Suprapubic skin (tissue), 4 donors: ENCODE measurements at places on chromosomes 2 and 18.
A peak's percentile ranks its signal among the peaks of the same experiment; 100 is the strongest.

DNA sequence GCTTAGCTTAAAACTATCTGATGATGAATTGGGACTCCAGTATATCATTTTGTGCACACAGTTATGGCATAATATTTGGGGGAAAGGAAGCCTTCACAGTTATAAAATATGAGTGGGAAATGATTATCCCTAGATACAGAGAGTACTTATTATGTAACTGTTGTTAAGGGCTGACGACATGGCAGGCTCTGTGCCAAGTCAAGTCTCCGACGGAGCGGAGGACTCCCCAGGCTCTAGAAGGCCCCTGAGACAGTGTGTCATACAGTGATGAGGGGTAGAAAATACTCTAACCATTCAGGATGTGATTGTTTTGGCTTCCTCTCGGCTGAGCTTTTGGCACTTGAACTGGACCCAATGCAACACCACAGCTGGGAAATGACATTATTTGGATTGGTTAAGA lies 211.8 kb downstream of the SLC8A1 start:
- DNase-seq, result peak; percentile 80

- DNase-seq, result no peak
Observed at GRCh38 chr2:42872721-42873120, 80.3 kb upstream of the HAAO start.

GRCh38 chr18:75068682-75069435 lies 140.1 kb downstream of the PTGR3 start:
- no peak for DNase-seq

DNA sequence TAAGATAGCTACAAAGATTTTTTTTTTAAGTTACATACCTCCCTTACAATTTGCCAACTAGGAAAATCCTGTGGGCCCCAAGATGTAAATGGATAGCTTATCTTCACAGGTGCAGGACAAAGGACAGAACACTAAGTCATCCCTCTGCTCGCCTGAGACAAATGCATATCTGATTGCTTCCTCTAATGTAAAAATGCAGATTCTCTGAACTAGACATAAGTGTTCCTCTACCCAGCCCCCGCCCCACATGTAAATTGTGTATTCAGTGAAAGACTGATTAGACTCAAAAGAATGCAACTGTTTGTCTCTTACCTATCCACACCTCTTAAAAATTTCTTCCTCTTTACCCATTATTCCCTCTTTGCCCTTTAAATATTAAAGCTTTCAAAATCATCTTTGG lies 96.5 kb downstream of the CYP26B1 start:
- DNase-seq, result no peak

DNA sequence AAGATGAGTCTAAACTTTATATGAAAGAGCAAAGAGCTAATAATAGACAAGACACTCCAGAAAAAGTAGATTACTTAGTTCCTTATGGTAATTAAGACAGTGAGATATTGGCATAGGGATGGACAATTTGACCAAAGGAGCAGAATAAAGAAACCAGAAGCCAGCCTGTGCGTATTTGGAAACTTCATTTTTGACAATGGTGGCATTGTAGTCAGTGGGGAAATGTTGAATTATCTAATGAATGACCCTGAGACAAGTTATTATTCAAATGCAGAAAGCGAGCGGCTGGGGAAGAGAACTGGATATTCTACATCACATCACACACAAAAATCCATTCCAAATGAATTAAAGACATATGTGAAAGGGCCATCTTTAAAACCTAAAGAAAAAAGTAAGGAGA lies 144.3 kb downstream of the DTNB start:
- no peak for DNase-seq

DNA sequence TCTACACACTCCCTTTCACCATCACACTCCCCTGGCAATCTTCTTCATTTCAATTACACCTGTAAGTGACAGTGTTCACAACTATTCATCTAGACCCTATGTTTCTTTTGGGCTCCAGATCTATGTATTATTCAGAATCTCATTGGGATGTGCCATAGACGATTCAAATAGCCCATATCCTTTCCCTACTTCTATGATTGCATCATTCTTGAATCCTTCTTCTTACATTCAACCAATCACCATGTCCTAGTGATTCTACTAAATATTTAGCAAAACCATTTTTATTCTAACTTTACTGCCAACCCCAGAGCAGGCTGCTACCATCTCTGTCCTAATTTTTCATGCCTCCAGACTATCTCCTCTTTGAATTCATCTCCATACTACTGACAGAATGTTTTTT lies 106.4 kb downstream of the TDRD15 start:
- DNase-seq, result no peak

DNA sequence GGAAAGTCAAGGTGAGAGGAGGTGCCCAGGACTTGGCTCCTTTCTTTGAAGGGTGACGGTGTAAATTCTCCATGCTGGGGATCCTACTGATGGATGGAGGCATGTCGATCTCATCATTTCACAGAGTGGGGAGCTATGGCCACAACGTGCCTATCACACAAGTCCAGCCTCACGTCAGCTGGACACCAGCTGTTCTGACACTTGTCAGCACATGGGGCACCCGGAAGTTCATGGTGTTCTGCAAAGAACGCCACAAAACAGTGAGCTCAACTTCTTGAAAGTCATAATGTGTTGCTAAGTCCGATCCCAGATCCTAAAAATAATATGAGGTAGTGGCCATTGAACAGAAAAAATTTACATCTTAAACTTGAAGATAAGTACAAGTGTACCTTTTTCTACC lies 12.3 kb downstream of the PAX8 start:
- no peak for DNase-seq

GRCh38 chr18:41753826-41754225 lies 201.2 kb upstream of the PIK3C3 start:
- DNase-seq, result no peak

DNA sequence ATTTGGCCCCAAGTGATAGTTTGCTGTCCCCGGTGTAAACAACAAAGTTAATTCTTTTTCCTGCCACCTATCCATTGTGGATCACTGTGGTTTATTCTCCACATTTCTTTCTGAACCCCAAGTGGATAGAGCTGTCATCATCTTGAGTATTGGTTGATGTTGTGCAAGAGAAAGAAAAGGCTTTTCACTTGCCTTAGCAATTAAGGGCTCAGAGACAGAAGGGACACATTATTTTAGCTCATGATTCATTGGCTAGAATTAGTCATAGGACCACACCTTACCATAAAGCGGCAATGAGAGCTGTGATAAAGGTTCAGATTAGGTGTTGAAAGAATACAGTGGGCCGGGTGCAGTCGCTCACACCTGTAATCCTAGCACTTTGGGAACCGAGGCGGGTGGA lies 442.1 kb upstream of the DCC start:
- DNase-seq, result no peak
